Activated CD4-positive, alpha-beta T cell treated with anti-CD3 and anti-CD28 coated beads, Interleukin-2, amount 10 ng/mL, durations not matched to agents 24 days and 14 days (primary cell): ENCODE measurements at places on chromosomes 5 and 9. TPM values are rescaled to one million over a fixed set of nuclear protein-coding genes. Genes with fewer than 3 reads are reported as not detected.

DNA sequence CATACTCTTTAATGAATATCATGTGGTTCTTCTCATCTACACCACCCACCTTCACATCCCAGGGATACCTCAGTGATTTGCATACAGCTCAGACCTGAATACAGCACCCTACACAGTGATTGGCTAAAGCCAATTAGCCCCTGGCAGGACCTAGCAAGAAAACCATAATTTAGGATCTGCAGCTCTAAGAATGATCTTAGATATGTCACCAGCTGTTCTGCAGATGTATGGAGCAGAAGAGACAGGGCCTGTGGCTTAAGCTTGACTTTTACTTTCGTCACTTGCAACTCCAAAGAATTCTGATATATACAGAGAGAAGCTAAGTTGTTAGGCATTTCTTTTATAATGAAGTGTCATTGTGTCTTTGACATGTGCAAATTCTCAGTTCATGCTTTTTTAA is 483.2 kb upstream of the C9orf72 start:
- no peak for DNase-seq

GRCh38 chr5:16467363-16468219 is 2.0 kb upstream of the ZNF622 start:
- peak; percentile 66 for DNase-seq

GRCh38 chr5:148368299-148368698 is 15.5 kb upstream of the FBXO38 start:
- DNase-seq: no peak

- DNase-seq: peak; percentile 34
Measured at GRCh38 chr5:57225553-57225952, 51.7 kb downstream of the GPBP1 start.

DNA sequence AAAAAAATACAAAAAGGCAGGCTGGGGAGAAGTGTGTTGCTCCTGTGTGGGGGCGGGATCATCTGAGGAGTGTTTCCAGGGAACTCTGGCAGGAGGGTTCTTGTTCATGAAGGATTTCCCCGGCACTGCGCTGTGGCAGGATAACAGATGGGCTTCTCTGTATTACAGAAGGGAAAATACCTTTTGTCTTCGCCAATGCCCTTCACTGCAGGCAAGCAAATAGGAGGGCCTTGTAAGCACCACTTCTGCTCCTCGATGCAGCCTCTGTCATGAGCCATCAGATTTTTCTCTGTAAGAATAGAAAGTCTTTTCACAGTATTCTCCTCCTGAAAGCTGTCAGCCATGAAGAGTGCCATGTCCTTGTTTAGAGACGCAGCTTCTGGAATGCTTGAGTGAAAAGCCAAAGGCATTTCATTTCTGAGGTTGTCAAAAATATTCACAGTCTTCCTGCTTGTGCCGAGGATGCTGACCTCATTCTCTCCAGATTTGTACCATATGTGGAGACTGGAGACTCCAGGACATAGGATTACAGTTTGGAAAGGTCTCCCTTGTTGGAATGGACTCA is 294.0 kb downstream of the YTHDC2 start:
- no peak for DNase-seq

DNA sequence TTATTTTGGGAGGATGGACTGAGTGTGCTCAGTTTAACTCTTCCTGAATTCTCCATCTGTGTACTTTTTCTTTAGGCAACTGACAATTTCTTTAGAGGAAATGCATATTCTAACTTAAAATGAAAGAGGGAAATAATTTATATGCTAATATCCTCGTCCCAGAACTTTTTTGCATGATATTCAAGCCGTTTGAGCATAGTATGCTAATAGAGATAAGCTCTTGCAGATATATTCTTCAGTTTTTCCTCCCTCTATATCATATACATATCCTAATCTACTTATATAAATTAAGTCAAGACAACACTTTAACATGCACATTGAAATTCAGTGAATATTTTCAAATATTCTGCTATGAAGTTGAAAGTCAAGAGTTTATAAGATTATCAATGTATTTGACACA is 84.7 kb downstream of the YTHDC2 start:
- DNase-seq: no peak

TAF1L gene
- 0.05 TPM in 1 of 2 replicates, not detected in the other for total RNA-seq

TMEM232 gene
- total RNA-seq: 1.6 TPM in 2 replicates
